Globus pallidus (tissue), 1 donor: ENCODE measurements at places on chromosomes 5 and 9.

- no peak for DNase-seq
These were observed 21.8 kb downstream of the MAPKAP1 start for GRCh38 chr9:125685167-125685566.

DNA sequence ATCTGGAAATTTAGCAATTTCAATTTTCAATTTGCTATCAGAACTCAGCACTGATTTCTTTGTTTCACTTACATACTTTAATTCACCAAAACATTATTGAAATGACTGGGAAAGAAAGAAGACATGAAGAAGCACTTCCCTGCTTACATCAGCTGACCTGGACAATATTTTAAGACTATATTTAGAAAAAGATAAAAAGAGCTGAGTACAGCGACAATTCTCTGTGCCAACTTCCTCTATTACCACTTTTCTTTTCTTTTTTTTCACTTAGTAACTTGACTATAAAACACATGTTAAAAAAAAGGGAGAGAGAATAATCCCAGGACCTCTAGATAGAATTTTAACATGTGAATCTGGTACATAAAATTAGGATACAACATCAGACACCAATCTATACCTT lies 35.6 kb downstream of the MEF2C start:
- DNase-seq: no peak

DNA sequence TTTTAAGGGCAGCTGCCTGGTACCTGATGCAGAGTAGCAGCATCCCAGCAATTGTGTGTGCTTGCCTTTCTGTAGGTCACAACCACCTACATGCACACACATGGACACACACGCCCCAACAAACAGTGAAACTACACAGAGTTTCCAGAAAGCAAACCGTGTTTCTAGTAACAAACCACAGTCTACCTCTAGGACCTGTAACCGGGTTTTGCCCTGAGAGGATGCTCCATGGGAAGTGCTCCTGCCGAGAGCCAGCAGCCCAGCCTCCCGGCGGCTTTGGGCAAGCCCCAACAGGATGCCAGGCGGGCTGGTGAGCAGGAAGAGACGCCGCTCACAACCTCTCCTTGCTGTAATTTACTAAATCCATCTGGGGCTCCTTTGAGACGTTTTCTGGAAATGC lies 4.1 kb upstream of the TCF7 start:
- DNase-seq: no peak

GRCh38 chr9:32877103-32877502 lies 93.8 kb downstream of the TMEM215 start:
- DNase-seq: no peak
